CD4-positive, alpha-beta memory T cell (primary cell): ENCODE measurements at places on chromosomes 16 and 17.
A peak's percentile ranks its signal among the peaks of the same experiment; 100 is the strongest.

- DNase-seq, result no peak
Observed at GRCh38 chr17:57560319-57560705, 184.8 kb downstream of the CCDC182 start.

GRCh38 chr17:81253358-81254131, 14.4 kb downstream of the NDUFAF8 start:
- DNase-seq, result peak; percentile 64

DNA sequence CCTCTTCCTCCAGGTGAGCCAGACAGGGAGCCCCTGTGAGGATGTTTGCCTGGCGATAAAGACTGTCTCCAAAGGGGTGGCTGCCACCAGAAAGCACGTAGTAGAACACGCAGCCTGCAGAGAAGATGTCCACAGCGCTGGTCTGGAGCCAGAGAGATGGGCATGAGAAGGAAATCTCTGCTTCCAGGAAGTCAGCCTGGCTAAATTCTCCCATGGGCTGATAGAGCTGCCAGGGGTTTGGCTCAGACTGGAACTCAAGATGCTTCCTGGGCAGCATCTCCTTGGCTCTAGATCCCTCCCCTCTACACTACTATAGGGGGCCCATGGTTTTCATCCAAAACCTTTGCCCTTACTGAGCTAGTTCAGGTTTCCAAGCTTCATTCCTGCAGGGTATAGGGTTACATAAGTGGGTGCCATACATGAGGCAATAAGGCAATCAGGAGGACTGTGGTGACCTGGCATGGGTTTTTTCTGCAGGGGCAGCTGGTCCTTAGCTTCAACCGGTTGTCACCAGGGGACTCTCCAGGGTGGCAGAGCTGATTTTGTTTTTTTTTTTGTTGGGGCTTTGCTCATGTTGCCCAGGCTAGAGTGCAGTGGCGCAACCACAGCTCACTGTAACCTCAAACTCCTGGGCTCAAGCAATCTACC, 13.6 kb downstream of the PLK1 start:
- DNase-seq, result no peak

GRCh38 chr16:84700446-84701300, 873 bp downstream of the USP10 start:
- DNase-seq, result peak; percentile 50

DNA sequence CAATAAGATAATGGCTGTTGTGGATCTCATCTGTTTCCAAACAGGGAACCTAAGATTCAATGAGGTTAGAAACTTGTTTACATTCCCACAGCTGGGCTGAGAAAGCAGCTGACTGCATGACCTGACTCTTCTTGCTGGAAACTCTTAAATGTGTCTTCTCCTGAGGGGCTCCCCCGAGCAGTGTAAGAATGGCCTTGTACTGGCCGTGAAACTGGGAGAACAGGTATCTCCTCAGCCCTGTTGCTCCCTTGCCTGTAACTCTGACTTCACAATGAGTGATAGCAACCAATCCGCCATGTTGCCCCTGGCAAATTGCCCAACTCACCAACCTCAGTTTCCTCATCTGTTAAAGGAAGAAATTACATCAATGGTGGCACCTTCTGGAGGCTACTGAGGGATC, 59.1 kb upstream of the CCL2 start:
- no peak for DNase-seq

DNA sequence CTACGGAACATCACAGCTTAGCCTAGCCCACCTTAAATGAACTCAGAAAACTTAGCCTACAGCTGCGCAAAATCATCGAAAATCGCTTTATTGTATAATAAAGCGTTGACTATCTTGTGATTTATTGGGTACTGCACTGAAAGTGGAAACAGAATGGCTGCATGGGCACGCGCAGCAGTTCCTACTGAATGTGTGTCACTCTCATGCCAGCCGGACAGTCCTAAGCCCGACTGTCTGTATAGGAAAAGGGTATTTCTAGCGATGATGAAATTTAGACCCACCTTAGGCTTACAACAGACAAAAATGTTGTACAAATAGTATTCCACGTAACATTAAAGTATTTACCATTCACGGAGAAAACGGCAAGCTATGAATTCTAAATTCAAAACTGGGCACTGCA, 9.3 kb downstream of the FBXO31 start:
- no peak for DNase-seq

GRCh38 chr17:19271780-19272357, 34.7 kb downstream of the EPN2 start:
- DNase-seq, result no peak

DNA sequence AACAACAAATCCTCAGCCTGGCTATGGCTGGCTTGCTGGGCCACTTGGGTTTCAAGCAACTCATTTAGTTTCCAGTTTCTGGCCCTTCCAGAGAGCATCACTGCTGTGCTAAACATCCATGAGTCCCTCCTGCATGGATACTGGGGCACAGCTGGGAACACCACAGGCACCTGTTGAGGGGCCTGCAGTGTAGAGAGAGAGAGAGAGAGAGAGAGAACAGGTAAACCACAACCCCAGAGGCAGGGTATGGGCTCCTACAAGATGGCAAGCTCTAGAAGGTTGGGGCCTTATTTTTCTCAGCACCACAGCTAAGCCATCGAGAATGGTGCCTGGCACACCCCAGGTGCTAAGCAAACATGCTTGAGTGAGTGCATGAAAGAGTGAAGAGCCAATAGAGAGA, 120.3 kb downstream of the RBFOX3 start:
- DNase-seq, result no peak

DNA sequence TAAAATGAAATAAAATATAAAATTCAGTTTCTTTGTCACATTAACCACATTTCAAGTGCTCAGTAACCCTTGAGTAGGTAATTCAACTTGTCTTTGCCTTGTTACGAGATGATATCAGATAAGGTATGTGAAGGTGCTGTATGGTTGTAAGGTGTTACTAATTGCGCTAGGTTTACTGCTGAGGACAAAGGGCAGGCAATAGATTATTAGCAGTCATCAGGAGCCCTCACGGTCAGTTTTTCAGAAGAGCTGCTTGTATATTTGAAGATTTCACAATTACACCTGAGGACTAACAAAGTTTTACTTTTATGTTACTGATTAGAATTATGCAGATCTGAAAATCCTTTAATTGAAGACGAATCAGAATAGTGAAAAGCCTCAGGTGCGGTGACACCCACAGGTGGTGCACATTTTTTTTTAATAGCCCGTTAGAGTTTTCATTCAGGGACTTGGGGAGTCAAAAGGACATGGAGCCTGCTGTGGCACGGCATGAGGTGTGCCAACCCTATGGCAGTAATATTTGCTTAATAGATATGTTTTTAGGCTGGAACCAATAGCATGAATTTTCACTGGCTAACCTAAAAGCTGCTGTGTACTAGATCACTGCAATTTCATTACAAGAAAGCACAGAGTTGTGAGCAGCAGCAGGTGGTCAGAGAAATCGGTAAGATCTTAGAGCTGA, 16.4 kb downstream of the NDEL1 start:
- no peak for DNase-seq

DNA sequence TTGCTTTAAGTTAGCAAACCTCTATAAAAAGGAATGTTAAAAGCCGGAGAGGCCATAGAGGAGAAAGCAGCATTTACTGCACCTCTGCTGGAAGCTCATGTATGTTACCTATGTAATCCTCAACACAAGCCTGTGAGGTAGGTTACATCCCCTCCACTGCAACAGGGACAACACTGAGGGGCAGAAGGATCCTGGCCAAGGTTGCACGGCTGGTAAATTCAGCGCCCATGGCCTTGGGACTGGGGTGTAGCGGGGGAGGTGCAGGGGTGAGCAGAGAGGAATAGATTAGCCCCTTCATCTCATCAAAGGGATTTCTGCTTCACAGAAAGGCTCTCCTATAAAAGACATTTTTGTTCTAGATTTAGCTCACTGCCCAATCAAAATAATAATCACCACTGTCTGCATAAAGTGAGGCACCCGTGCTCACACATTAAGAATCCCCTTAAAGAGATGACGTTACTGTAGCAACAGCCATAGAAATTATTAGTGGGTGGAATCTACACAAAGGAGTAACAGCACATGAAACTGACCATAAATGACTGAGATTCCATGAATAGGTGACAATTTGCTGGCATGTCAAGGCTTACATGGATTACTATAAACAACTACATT, 3.3 kb downstream of the ZCCHC14 start:
- DNase-seq, result no peak

GRCh38 chr17:18379246-18380146, 1.9 kb downstream of the EVPLL start:
- no peak for DNase-seq
